ENCODE measurements at places on chromosomes 5 and 9. TPM values are rescaled to one million over a fixed set of nuclear protein-coding genes. Genes with fewer than 3 reads are reported as not detected.

Gene ST8SIA4
- 14.9 TPM for polyA plus RNA-seq

Gene TICAM2
- not detected for polyA plus RNA-seq

Gene BARHL1
- not detected for polyA plus RNA-seq

Gene PTPRD
- 153 TPM for polyA plus RNA-seq

Gene GRM6
- polyA plus RNA-seq: not detected

Gene CCL28
- not detected for polyA plus RNA-seq

Gene NUDT12
- 22.8 TPM for polyA plus RNA-seq

Gene SEMA5A
- 3.2 TPM for polyA plus RNA-seq

Gene TMOD1
- polyA plus RNA-seq: 0.22 TPM

Gene LPCAT1
- 63.4 TPM for polyA plus RNA-seq

Gene CARTPT
- not detected for polyA plus RNA-seq

Gene GRPEL2
- polyA plus RNA-seq: 19.3 TPM

Gene RELL2
- polyA plus RNA-seq: 44.9 TPM

Gene MTX3
- 19.4 TPM for polyA plus RNA-seq

Gene EIF4E1B
- polyA plus RNA-seq: 0.82 TPM

Gene INPP5E
- polyA plus RNA-seq: 24.0 TPM

Gene NPR3
- 1.5 TPM for polyA plus RNA-seq

Gene LHX3
- not detected for polyA plus RNA-seq

Gene FKBP15
- polyA plus RNA-seq: 11.2 TPM

Gene FAXDC2
- 0.12 TPM for polyA plus RNA-seq

Gene GRXCR2
- 0.36 TPM for polyA plus RNA-seq

Gene SPAG8
- polyA plus RNA-seq: 4.2 TPM

Gene IL9
- not detected for polyA plus RNA-seq

Gene NMUR2
- polyA plus RNA-seq: not detected

Gene PCDHGA8
- polyA plus RNA-seq: 0.19 TPM

Gene CDC20B
- polyA plus RNA-seq: 0.28 TPM

Gene LSM11
- 26.4 TPM for polyA plus RNA-seq

Gene NDST1
- 15.6 TPM for polyA plus RNA-seq

Gene PCDHA7
- 2.9 TPM for polyA plus RNA-seq

Gene CCIN
- not detected for polyA plus RNA-seq

Gene HMCN2
- 0.18 TPM for polyA plus RNA-seq

Gene ZNG1C
- polyA plus RNA-seq: 35.3 TPM

Gene NME5
- polyA plus RNA-seq: 17.0 TPM

Gene CRAT
- 14.3 TPM for polyA plus RNA-seq

Gene CACNA1B
- 5.8 TPM for polyA plus RNA-seq

Gene CBY3
- polyA plus RNA-seq: not detected

Gene KIF24
- polyA plus RNA-seq: 0.19 TPM

Gene SLC6A19
- polyA plus RNA-seq: not detected

Gene EXOSC3
- 40.7 TPM for polyA plus RNA-seq

Gene FOXD4L3
- polyA plus RNA-seq: not detected

Gene PAEP
- polyA plus RNA-seq: not detected

Gene RGMB
- polyA plus RNA-seq: 58.4 TPM

Gene PCDHGB6
- polyA plus RNA-seq: 29.2 TPM

Gene PCDHA11
- 5.3 TPM for polyA plus RNA-seq

Gene ANKRD31
- 0.62 TPM for polyA plus RNA-seq

Gene FLT4
- 0.04 TPM for polyA plus RNA-seq

Gene PCDHGB2
- polyA plus RNA-seq: 0.30 TPM

Gene IL7R
- 0.10 TPM for polyA plus RNA-seq

Gene INSYN2B
- 5.5 TPM for polyA plus RNA-seq

Gene DMRTA1
- 0.64 TPM for polyA plus RNA-seq

Gene TTLL11
- polyA plus RNA-seq: 8.0 TPM

Gene CAPSL
- 2.3 TPM for polyA plus RNA-seq

Gene LCP2
- polyA plus RNA-seq: not detected

Gene COL5A1
- not detected for polyA plus RNA-seq

Data from neural cell (in vitro differentiated cells).